ENCODE measurements at places on chromosomes 6 and 20. TPM values are rescaled to one million over a fixed set of nuclear protein-coding genes. Genes with fewer than 3 reads are reported as not detected.

GRCh38 chr6:35371494-35372262, 29.3 kb downstream of the PPARD start:
- DNase-seq: no peak

- DNase-seq: no peak
Measured at GRCh38 chr6:15535495-15536197, 127.2 kb downstream of the DTNBP1 start.

DNA sequence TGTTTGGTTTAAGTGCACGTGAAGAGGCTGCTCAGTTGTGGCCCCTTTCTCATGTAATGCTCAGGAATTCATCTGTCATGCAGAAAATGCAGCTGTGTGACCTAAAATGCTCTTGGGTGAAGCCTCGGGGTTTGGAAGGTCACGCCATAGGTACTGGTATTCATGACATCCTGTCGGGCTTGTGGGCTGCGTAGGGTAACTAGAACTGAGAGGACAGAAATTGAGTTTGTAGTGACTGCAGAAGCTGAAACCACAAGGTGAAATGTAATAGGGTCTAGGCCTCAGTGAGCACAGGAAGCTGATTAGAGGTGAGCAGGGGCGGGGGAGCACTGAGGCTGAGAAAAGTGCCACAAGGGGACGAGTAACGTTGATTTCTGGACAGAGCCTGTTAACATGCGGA, 128.8 kb downstream of the SOBP start:
- no peak for DNase-seq

GRCh38 chr20:35276408-35276807, 1.5 kb downstream of the MMP24OS start:
- DNase-seq: no peak

DNA sequence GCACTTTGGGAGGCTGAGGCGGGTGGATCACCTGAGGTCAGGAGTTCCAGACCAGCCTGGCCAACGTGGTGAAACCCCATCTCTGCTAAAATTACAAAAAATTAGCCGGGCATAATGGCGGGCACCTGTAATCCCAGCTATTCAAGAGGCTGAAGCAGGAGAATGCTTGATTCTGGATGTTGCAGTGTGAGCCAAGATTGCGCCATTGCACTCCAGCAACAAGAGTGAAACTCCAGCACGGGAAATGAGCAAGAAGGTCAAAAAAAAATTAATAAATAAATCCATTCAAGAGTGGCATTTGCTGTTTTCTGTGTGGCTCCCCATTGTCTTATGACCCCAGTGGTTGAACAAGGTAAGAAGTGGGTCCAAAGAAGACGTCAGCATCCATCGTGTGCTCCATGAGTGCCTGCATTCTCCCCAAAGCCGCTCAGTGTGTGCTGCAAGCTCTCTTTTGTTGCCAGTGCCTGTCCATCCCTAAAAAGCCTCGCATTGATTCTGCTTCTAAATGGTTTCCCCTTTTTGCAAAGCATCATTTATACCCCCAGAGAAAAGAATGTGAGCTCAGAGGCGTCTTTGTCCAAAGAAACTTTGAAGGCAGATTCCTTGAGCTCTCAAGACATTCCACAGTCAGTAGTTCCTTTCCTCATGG, 38.8 kb upstream of the MAP3K4 start:
- peak; percentile 9 for DNase-seq

Gene SIGLEC1
- not detected for total RNA-seq

Gene TAAR1
- not detected for total RNA-seq

Gene RAMACL
- 0.98 TPM for total RNA-seq

Data from neural crest cell (in vitro differentiated cells).